Activated CD8-positive, alpha-beta memory T cell treated with anti-CD3 and anti-CD28 coated beads, Interleukin-2, amount 50 U/mL, for 48 hours (primary cell): ENCODE measurements at places on chromosomes 11 and 22.

GRCh38 chr11:8225589-8226036 is 38.1 kb downstream of the LMO1 start:
- DNase-seq: peak; percentile 96

DNA sequence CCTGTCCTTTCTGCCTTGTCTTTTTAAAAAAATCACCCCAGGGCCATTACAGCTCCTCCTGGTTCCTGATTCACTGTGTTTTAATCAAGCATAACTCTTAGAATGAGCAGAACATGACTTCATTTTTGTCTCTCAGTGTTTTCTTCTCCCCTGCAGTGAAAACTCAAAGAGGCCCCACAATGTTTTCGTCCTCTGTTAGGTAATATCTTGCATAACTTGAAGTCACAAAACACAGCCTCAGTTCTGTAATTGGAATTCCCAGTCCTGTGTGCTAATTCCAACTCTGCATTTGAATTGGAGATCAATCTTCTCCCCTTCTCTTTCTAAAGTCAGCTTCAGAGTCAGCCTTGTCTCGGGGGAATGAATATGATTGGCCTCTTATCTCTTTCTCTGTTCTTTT is 186.5 kb upstream of the NAV2 start:
- DNase-seq: no peak

GRCh38 chr11:69588270-69588669 is 52.7 kb upstream of the CCND1 start:
- no peak for DNase-seq

DNA sequence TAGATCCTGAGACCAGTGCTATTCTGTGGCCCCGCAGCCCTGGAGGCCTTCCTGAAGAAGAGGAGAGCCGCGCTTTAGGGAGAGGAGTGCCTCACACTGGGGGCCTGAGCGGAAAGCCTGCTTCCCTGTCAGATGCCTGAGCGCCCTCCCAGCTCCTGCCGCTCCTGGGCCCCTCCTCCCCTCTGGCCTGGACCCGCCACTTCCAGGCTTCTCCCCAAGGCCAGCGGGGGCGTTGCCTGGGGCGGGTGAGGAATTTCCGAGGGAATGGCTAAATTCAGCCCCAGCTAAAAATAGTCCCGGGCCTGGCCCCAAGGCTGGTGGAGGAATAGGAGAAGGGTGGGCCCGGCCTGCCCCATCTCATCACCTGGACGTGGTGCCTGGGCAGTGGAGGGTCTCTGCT is 15.4 kb downstream of the ARHGEF17 start:
- no peak for DNase-seq

DNA sequence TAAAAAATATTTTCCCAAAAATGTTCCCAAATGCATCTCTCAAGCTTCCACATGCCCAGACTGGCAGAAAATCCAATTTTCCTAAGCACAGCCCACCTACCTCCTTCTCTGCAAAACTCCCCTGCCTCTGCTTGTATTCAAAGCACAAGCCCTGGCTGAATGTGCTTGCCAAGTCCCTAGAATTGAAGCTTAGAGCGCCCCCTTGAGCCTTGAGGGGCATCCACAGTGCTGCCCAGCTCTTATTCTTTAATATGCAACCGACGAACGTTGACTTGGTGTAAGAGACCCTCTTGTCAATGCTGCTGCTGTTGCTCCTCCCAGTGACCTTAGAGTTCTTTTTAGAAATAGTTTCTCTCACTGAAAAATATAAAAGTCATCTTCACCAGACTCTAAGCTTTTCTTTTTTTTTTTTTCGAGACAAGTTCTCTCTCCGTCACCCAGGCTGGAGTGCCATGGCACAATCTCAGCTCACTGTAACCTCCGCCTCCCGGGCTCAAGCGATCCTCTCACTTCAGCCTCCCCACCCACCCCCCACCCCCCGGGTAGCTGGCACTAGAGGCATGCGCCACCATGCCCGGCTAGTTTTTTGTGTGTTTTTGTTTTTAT is 63.5 kb upstream of the CAPRIN1 start:
- DNase-seq: peak; percentile 84

- DNase-seq: no peak
These were observed 19.5 kb upstream of the WNT7B start for GRCh38 chr22:45996241-45997076.

DNA sequence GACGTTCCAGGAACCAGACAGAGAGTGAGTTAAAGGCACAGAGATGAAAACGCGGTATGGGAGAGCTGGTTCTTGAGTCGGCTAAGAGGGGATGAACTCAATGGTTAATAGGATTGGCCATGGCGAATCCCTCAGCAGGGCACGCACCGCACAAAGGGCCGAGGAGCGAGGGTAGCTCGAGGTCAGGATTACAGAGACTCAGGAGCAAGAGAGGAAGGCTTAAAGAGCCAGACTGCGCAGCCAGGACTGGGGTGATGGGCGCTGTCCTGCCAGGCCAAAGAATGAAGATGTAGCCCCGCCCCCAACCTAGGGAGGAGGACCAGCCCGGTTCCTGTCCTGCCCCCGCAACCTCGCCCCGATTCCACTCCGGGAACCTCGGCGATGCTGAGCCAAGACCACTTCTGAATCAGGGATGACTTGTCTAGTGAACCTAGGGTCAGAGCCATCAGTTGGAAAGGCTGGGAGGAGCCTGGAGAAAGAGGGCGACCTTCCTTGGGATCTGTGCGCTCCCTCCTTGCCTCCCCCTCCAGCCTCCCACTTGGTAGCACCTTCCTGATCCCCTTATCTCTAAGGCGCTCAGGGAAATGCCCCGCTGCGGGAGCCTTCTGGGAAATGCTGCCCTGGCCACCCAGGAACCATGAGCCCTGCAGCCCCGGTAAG is at the start of gene PLEKHB1:
Gene PLEKHB1, plus strand, starts transcription at position 610 of the 660 bp plus-strand sequence. Its CDS starts 28 bp downstream, at position 638.
- no peak for DNase-seq

DNA sequence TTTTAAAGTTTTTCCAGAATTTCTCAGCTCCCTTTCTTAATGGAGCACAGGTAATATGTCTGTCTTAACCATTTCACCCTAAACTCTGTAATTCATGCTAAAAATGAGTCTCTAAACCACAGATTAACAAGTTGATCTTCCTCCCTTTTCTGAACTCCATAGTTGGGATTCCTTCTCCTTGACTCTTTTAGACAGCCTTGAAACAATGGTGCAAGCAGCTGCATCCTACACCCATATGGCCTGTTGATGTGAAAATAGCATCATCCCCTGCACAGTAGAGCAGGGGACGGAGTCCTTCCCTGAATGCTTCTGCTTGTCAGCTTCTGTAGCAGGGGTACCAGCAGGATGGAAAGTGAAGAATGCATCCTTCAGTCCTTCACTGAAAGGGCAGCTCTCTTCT is 192.8 kb upstream of the SORL1-AS1 start:
- DNase-seq: no peak

GRCh38 chr11:35173011-35173511 is 34.1 kb downstream of the CD44 start:
- no peak for DNase-seq

- no peak for DNase-seq
These were observed 3.1 kb downstream of the ARHGAP1 start for GRCh38 chr11:46697303-46697702.

DNA sequence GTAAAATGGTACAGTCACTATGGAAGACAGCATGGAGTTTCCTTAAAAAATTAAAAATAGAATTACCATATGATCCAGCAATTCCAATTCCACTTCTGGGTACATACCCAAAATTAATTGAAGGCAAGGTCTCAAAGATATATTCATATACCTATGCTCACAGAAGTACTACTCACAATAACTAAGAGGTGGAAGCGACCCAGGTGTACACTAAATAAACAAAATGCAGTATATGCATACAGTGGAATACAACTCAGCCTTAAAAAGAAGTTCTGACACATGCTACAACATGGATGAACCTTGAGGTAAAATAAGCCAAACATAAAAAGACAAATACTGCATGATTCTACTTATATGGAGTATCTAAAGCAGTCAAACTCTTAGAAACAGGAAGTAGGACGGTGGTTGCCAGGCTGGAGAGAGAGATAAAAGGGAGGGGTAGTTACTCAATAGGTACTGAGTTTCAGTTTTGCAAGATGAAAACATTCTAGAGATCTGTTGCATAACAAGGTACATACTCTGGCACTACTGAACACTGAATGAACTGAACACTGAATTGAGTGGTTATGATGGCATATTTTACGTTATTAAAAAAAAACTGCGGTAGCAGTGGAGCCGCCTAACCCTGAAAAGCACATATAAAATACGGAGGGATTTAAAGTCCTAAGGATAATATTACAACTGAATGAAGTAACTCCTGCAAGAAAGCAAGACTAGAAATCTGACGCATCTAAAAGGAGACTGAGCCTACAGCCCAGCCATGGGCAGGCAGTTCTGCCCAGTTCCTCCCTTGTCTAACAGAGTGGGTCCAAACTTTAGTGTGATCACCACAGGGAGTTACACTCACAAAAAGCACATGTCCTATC is 12.8 kb downstream of the DGCR2 start:
- no peak for DNase-seq

- no peak for DNase-seq
These were observed 135.8 kb upstream of the NECTIN1 start for GRCh38 chr11:119864836-119865235.

DNA sequence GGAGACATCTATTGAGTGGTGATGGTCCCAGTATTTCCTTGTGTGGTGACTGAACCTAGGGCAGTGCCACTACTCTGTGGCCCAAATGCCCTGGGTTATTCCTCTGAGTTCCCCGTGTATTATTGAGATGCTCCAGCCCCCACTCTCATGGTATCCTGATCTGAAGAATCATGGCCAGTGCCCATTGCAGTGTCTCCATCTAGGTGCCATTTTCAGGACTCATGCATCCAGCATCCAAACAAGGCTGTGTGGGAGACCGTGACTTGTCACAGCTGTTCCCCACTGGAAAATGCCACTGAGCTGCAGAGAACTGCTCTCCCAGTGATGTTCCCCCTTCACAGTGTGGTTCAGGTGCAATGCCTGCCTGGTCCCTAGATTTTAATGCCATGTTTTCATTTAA is 24.7 kb downstream of the GGTLC2 start:
- DNase-seq: no peak

- DNase-seq: no peak
These were observed 26.6 kb downstream of the ELFN2 start for GRCh38 chr22:37400719-37401118.

GRCh38 chr11:111627591-111627990 is 25.3 kb downstream of the SIK2 start:
- no peak for DNase-seq

DNA sequence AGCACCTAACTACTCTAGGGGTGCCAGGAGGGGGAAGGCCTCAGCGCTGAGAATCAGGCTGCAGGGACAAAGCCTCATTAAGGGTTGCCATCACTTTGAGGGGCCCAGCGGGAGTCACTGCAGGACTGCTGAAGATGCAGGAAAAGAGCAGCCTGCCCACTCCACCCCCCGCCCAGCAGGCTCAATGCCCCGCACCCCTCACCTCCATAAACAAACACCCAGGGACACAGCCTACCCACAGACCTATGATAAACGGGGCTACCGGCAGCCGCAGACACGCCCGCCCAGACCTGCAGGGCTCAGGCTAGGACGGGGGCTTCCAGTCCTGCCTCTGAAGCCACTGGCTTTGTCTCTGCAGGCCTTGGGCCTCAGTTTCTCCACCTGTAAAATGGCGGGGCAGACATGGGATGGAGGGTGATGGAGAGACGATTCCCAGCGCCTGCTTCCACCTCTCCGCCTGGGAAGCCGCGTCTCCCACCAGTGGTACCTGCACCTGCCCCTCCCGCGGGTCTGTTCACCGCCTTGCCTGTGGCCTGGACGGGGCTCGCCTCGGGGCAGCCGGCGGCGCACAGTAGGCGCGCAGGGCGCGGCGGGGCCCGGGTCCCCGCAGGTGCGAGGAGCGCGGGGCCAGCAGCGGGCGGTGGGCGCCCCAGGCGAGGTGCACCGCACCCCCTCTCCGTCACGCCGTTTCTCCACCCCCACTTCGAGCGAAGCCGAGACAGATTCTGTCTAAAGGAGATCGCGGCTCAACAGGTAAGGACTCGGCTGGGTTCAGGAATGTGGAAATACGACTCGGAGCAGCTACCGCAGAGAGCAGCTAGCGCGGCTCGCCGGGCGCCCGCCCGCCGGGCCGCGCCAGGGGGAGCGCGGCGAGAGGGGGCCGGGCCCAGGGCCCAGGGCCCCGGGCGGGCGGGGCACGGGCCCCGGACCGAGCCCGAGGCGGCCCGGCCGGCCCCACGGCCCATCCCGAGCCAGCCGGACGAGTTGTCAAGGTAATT is 1.5 kb downstream of the WNT7B start:
- no peak for DNase-seq

GRCh38 chr22:20720692-20721408 is 53.1 kb upstream of the SERPIND1 start:
- no peak for DNase-seq

GRCh38 chr11:67271205-67271540 is 4.9 kb downstream of the GRK2 start:
- no peak for DNase-seq

GRCh38 chr11:75301601-75302345 is 49.7 kb downstream of the ARRB1 start:
- no peak for DNase-seq

- peak; percentile 13 for DNase-seq
These were observed 302.0 kb downstream of the TBC1D22A start for GRCh38 chr22:47064416-47064815.

DNA sequence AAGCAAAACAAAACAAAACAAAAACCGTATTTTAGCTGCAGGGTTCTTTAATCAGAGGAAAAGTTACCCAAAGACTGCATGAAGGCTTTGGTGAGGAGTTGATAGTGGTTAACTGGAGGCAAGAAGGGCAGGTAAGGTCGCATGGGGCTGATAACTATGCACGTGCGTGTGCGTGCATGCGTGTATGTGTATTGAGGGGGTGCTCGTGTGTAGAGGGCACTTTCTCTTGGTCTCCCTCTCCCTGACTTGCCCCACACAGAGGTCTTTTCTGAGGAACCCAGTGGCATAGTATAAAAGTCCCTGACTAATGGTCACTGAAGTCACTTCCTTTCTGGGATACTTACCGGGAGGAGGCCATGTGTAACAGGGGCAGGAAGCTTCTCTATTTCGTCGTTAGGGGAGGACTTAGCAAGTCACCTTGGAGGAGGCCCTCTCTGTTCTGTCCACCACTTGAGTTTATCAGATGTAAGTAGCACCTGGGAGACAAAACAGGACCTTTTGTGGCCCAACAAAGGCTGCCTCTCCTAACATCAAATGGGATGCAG is 20.1 kb upstream of the FCHSD2 start:
- DNase-seq: peak; percentile 29

GRCh38 chr11:15119352-15119751 is 4.6 kb downstream of the INSC start:
- no peak for DNase-seq

DNA sequence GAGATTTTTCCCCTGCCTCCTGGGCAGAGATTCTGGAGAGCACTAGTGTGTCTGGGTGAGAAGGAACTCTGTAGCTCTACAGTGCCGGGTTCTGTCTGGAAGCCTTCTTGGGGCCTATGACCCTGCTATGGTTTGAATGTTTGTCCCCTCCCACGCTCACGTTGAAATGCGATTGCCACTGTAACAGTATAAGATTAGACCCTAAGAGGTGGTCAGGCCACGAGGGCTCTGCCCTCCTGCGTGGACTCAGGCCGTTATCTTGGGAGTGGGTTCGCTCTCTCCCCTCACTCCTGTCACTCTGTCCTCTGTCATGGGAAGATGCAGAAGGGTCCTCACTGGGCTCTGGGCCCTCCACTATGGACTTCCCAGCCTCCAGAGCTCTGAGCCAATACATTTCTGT is 3.5 kb downstream of the AP5B1 start:
- peak; percentile 46 for DNase-seq

GRCh38 chr11:474914-475506 is 24.9 kb downstream of the PTDSS2 start:
- DNase-seq: no peak

- no peak for DNase-seq
These were observed 927.3 kb upstream of the RAG2 start for GRCh38 chr11:37525336-37525735.
